ENCODE measurements at places on chromosomes 7 and 10.

DNA sequence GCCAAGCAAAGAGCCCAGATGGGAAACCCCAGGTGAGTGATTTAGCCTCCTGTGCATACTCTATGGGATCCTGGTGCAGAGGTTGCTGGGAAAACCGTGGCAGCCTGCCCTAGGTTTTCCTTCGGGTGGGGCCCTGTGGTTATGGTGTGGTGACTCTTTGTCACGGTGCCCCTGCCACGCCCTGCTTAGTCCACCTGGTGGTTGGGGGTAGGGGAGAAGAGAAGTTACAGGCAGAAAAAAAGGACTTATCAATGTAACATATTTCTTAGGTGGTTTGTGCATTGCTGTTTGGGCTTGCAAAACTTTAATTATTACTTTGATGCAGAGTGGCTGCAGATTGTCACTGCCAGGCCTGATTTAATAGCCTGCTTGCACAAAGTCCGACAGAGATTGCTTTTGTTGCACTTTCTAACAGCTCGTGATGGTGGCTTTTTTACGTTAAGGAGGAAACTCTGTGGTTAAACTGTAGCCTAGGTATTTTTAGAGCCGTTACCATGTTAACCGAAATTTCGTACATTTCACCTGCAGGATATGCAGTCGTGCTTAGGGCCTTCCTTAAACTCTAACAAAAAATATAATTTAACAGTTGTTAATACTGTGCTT, 197.4 kb downstream of the RNLS start:
- no peak for DNase-seq

DNA sequence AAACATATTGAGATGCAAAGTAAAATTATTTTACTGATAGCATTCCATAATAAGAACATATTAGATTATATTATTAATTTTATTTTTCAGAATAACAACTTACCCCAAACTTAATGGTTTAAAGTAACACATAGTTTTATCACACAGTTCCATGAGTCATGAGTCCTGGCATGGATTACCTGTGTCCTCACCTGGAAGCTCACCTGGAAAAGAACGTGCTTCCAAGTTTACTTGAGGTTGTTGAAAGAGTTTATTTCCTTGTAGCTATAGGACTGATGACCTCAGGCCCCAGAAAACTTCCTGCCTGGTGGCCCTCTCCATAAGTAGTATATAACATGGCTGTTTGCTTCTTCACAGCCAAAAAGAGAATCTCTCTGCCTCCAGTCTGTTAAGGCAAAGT, 254.6 kb downstream of the TFEC start:
- no peak for DNase-seq

DNA sequence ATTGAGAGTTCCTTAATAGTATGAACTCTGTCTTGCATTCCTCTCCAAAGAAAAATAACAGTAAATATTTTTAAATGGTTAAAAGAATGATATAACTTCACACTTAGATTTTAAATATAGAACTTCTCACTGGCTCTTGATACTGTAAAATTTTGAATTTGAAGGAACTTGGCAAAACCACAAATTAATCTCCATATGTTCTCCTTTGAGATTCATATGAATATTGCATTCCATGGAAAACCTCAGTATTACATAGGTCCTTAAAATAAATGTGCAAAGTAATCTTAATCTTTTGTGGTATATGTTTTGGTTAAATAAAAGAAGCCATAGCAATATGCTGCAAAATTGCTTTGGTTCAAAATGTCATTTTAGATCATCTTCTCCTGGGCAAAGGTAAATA, 1137.6 kb upstream of the LRRTM3 start:
- DNase-seq: no peak

GRCh38 chr10:6321880-6322279, 119.1 kb downstream of the PFKFB3 start:
- DNase-seq: no peak

DNA sequence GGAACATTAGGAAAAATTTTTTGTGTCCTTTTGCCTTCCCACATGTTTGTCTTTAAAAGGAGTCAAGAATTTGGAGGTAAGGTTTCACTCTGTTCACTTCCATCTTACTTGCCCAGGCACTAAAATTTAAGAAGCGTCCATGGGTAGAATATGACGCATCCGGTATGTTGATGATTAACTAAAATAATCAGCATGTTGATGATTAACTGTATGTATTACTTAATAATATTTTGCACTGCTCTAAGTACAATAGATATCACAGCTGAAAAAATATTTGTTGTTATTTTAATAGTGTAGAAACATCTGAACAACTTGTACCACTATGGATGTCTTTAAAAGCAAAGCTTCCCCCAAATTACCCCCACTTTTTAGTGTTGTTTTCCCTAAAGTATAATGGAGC, 11.5 kb downstream of the ANKRD22 start:
- no peak for DNase-seq

DNA sequence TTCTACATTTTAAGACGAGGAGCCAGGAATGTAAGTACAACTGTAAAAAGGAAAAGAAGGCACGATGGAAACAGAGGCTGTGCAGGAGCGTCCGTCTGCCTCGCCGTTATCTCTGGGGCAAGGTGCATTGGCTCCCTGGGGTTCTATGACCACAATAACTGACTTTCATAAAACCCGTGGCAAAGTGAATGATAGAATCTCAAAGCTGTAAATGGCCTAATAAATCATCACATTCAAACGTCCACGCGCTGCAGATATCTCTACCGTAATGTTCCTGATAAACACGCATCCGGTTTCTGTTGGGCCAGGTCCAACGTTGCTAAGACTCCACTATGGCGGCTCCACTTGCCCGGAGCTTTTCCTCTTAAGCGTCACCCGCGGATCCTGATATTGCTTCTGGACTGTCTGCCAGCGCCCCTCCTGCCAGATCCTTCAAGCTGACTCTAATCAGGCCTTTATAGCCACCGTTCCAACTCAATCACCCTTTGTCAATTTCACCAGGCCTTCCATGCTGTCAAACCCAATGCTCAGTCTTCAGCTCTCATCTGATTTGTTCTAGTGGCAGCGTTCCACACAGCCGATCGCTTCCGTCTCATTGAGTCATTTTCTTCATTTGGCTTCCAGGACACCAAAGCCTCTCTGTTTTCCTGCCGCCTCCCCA, 265.6 kb upstream of the FOXK1 start:
- DNase-seq: no peak

- DNase-seq: no peak
Observed at GRCh38 chr7:85178531-85179298, 8.1 kb downstream of the SEMA3D start.

- no peak for DNase-seq
Observed at GRCh38 chr10:89215511-89215910, 8.4 kb upstream of the CH25H start.

- no peak for DNase-seq
Observed at GRCh38 chr7:77498659-77499379, 38.3 kb upstream of the PTPN12 start.

- DNase-seq: no peak
Observed at GRCh38 chr10:80579181-80579763, 41.6 kb downstream of the SH2D4B start.

DNA sequence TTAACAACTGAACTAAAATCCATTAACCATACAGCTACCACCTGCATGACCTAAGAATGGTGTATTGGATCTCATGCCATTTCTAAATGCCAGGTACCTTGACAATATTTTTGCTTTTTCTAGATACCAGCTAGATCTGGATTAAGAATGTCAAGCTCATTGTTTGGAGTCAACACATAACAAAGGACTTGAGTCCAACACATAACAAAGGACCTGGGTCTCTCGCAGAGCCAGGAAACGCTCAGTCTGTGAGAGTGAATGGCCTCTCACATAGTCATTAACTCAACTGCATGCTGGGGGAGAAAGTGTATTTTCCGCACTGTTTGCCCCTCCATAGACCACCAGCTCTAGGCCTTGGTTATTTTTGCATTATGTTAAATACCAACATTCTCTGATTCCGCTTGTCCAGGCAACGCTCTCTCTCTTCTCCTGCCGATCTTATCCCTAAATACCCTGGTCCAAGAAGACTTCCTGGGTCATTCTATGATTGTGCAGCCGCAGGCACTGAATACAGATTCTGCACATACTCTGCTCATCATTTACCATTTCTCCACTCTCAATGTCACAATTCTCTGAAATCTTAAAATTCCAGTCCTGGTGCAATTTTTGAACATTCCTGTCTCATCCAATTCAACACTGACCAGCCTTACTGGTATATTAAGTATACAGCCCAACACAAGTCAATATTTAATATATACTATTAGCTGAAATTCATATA, 31.2 kb downstream of the ITIH5 start:
- no peak for DNase-seq

DNA sequence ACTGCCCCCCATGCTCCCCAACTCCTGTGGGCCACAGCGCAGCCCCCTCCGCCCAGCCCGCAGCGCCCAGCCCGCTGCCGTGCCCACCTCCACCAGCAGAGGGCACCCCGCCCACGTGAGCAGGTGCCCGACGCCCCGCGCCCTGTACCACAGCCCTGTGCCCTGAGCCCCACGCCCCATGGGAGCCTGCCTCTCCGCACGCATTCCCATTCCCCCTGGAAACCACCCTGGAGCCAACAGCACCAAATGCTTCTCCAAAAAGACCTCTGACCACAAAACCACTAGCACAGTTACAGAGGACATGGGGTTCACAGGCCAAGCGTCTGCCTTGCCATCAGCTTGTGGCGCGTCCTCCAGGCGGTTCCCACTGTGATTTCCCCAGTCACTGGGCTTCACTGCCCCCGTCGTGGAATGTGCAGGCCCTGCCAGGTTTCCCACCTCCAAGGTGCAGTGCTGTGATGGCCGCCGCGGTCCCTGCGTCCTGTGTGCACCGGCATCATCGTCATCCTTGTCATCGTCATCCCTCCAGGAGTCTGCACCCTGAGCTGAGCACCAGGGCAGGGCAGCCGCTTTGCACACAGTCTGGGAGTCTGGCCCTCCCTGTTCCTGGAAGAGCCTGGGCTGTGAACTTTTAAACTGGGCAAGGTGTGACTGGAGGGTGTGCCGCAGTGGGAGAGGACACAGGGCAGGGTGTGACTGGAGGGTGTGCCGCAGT, 61.7 kb downstream of the PWWP2B start:
- no peak for DNase-seq

DNA sequence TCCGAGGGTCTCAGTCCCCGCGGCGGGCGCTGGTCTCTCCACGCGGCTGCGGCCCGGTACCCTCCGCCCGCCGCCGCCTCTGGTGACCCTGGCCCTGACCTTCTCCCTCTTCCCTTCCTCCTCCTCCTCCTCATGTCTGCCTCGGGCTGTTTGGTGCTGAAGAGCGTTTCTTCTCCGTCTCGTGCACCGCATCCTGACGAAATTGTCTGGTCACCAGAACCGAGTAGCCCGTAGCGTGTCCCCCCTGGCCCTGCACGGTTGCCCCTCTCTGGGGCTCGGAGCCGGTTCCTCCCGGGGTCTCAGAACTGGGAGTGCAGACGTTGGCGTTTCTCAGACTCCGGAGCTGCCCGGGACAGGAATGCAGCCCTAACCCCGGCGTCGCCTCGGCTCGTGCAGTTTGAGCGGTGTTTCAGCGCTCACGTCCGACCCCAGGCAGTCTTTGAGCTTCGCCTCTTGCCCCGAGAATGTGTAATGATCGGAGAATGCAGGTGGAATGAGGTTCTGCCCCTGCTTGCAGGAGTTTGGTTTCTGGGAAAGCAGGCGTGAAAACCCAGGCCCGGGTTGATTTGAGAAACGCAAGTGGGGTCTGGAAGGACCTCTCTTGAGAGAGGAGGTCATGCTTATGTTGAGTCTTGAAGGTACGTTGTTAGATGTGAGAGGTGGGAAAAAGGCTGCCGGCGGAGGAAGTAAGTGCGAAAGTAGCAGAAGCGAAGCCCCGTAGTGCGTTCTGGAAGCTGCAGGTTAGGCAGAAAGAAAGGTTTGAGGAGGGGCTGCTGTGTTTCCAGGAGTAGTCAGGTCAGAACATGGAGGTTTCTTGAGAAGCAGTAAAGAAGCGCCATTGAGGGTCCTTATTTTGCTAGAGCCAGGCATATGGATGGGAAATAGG, 743 bp downstream of the RBM17 start:
- DNase-seq: no peak

- no peak for DNase-seq
Observed at GRCh38 chr10:50398823-50399222, 147.5 kb upstream of the ASAH2 start.

GRCh38 chr10:117797296-117797695, 249.4 kb downstream of the RAB11FIP2 start:
- no peak for DNase-seq

- no peak for DNase-seq
Observed at GRCh38 chr10:104257235-104257634, 2.5 kb downstream of the GSTO1 start.

DNA sequence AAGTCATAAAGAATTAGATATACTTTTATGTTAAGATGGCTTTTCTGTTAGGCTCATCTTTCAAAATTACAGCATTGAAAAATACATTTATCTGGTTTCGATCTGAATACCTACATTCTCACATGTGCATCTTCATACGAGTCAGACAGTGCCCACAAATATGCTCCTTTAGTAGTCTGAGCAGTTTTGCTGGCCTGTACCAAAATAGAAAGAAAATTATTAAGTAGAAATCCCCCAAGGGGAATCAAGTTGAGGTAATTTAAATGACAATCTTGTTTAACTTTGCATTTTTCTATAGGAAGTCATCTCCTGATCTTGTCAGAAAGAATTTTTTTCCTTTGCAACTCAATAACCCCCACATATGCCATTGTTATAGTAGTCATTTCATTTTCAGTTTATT, 287.4 kb upstream of the SEMA3D start:
- no peak for DNase-seq

DNA sequence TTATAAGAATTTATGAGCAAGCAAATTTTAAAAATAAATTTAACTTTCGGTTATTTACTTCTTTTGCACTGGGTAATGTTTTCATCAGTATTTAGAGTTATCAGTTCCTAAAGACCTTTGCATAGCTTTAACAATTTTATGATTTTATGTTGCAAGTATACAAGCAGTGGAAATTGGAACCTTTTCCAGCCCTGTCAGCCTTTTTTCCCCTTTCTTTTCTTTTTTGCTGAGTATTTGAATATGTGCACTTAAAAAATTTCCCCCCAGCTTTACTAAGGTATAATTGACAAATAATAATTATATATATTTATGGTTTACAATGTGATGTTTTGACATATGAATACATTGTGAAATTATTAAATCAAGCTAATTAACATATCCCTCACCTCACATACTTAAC, 62.6 kb downstream of the MKLN1 start:
- DNase-seq: no peak

GRCh38 chr10:25393621-25394020, 218.8 kb downstream of the GPR158 start:
- no peak for DNase-seq

GRCh38 chr10:5981529-5981928, 4.2 kb upstream of the IL15RA start:
- DNase-seq: no peak

Measured in left lung (tissue), 14 donors.